NCI-H2081 (cell line): ENCODE measurements at places on chromosomes 11 and 22.

DNA sequence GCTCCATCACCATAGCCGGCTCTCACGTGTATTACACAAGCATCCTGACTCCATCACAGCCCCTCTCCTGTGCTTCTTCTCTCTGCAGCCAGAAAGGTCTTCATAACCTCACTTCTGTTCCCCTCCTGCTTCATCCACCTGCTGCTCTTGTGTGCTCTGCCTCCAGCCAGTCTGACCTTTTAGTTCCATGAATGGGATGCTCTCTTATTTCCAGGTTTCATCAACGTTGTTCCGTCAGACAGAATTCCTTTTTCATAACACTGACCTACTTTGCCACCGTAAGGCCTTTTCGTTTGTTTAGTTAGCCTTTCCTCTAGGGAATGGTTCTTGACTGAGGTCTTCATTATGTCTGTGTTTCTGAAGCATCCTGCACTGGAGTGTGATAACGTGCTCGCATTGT is 18.8 kb downstream of the GRAMD1B start:
- DNase-seq: no peak

GRCh38 chr11:19244621-19245020 is 3.9 kb upstream of the E2F8 start:
- DNase-seq: no peak

DNA sequence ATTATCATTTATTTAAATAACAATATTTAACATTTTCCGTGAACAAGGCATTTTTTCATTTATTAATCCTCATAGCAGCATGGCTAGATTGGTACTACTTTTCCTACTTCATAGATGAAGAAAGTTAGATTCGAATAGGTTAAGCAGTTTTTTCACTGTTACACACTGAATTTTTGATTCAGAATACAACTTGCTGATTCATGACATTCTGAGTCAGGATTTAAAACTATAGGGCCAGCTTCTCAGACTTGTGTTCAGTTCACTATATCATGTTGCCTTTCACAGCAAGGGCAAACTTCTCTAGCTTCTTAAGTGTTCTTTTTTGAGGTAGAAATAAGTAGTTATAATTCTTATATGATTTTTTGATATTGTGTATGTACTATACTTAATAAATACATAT is 31.5 kb downstream of the CYP2R1 start:
- no peak for DNase-seq

GRCh38 chr11:101224221-101224620 is 94.6 kb upstream of the PGR start:
- no peak for DNase-seq

DNA sequence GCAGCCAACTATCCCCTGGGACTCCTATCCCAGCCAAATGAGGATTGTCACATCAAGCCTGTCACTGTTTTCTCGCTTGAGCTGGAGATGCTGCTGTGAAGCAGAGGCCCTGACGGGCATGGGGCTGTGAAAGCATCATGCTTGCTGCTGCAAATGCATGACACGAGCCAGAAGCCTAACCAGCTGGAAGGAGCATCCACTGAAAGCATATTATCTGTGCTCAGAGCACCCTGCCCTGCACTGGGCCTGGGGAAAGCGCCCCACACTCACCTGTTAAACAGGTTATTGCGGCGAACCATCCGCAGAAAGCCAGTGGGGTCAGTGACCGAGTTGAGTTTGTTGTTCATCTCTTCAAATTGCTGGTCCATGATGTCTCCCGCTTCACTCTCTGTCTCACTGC is 110.9 kb upstream of the PITPNB start:
- DNase-seq: no peak

DNA sequence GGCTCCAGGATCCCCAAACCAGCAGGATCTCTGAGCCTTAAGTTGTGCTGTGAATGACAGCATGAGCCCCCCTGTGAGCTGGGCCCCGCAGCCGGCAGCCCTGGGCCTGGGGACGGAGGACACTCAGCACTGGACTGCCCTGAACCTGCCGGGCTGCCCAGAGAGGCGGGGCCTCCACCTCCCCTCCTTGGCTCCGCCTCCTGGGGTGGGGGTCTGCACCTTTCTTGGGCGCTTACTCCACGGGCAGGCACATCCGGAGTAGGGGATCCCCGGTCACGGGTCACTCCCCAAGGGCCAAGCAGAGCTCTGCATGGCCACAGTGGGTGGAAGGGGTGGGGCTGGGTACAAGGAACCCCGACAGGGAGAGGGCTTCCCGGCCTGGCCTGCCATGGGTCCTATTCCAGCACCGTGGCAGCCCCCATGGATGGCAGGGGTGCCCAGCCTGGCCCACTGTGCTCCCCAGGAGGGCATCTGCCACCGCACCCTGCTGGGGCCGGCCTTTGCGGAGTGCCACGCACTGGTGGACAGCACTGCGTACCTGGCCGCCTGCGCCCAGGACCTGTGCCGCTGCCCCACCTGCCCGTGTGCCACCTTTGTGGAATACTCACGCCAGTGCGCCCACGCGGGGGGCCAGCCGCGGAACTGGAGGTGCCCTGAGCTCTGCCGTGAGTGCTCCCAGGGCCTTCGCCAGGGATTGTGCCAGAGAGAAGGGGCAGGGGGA is 5.4 kb downstream of the MUC5B start:
- no peak for DNase-seq

- no peak for DNase-seq
Measured at GRCh38 chr11:84819537-84819936, 807.6 kb downstream of the DLG2 start.

DNA sequence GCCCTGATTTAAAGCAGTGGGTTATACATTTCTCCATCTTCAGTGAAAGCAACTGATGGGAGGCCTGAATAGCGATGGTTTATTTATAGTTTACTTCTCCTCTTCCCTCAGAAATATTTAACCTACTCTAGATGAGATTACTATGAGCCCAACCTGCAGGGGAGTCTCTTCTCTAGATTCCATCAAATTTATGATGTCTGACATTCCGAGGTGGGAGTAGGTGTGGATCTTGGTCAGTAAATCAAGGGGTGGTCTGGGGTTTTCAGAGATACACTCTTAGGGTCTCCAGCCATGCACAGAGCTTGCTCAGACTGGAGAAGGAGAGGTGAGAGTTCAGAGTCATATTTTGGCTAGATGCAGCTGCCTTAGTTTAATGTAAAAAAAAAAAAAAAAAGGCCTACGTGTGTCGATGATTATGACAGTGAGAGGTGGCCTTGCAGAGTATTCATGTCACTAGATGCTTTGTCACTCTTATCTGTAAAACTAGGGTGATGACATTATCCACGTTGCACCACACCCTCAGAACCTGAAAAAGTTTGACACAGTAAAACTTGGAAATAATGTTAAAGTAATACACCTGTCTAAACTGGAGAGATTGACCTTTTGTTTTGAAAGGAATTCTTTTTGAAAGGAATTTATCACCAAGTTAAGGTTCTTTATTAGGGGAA is 81.2 kb downstream of the EXT2 start:
- DNase-seq: no peak

- DNase-seq: peak; percentile 44
Measured at GRCh38 chr11:11618973-11619435, 2.8 kb downstream of the GALNT18 start.

DNA sequence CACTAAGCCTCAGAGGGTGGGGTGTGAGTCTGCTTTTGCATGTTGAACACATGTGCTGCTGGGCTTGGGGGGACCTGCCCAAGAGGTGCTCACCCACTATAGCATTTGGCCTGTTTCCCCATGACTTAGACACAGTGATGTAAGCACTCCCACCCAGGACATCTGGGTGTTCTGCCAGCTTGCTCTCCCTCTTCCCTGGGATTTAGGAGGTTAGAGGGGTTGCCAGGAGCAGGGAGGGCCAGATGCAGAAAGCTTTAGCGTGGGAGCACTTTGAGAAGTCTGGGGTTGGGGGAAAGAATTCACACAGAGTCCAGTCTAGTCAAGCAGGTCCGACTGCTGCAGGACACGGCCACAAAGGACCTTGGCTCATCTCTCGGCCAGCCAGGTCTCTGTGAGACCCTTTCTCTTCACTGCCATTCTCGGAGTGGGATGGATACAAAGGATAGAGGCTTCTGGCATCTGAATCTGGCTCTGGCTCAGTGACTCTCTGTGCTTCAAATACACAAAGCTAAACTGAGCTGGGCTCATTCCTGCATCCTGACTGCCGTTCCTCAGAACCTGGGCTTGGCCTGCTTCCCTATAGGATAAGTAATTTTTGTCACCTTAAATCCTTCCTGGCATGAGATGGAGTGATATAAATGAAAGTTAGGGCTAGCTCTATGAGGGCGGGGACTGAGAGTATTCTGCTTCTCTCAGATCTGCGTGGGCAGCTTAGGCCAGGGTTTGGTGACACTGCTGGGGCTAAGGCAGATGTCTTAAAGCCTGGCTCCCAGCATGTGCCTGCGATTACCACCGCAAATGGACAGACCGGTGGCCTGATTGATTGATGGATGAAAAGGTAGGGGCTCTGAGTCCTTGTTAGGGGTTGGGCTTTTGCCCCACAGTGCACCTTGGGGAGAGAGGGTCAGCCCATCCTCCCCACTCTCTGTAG is 14.5 kb downstream of the USP2 start:
- DNase-seq: no peak

GRCh38 chr11:12086271-12087074 is 23.9 kb upstream of the MICAL2 start:
- DNase-seq: no peak

- no peak for DNase-seq
Measured at GRCh38 chr22:47154621-47155081, 392.2 kb downstream of the TBC1D22A start.

GRCh38 chr11:4464216-4465159 is 15.4 kb downstream of the OR52K2 start:
- no peak for DNase-seq

GRCh38 chr11:46639197-46639839 is 22.0 kb downstream of the ATG13 start:
- no peak for DNase-seq

DNA sequence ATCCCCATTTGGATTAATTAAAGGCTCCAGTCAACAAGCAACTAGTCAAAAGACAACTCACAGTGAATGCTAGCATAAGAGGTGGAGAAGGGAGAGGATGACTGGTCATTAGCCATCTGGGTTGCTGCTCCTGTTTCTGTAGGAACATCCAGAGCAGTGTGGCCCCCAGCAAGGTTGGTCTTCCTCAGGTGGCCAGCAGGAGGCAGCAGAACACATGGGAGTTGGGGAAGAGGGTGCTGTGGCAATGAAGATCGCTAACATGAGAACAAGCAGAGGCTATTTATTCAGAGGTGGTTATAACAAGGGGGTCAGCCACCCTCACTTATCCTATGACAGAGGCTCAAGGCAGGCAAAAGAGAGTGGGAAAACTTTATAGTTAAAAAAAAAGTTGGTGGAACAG is 21.3 kb downstream of the IZUMO1R start:
- no peak for DNase-seq

- DNase-seq: no peak
Measured at GRCh38 chr11:46800177-46800576, 45.9 kb downstream of the CKAP5 start.

DNA sequence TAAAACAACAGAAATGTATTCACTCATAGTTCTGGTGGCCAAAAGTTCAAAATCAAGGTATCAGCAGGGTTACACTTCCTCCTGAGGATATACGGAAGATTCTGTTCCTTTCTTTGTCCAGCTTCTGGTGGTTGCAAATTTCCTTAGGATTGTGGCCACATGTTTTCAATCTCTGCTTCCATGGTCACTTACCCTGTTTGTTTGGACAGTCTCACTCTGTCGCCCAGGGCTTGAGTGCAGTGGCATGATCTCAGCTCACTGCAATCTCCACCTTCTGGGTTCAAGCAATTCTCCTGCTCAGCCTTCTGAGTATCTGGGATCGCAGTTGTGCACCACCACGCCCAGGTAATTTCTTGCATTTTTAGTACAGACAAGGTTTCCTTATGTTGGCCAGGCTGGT is 534.3 kb downstream of the KCNA4 start:
- no peak for DNase-seq

DNA sequence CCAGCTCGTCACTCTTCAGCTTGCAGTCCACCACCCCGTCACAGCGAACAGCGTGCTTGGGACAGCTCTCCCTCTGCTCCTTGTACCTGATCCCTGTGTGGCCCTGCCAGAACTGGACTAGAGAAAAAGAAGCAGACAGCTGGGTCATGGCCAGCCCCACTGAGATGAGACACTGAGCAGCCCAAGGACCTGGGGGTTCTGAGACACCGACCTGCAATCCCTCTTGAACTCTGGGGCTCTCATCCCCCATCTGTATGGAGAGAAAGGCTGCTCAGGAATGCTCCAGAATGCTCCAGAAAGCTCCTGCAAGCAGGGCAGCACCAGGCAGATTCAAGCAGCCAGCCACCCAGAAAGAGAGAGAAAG is 14.8 kb downstream of the TMPRSS13 start:
- DNase-seq: no peak
